ENCODE measurements at places on chromosomes 16 and 17.

DNA sequence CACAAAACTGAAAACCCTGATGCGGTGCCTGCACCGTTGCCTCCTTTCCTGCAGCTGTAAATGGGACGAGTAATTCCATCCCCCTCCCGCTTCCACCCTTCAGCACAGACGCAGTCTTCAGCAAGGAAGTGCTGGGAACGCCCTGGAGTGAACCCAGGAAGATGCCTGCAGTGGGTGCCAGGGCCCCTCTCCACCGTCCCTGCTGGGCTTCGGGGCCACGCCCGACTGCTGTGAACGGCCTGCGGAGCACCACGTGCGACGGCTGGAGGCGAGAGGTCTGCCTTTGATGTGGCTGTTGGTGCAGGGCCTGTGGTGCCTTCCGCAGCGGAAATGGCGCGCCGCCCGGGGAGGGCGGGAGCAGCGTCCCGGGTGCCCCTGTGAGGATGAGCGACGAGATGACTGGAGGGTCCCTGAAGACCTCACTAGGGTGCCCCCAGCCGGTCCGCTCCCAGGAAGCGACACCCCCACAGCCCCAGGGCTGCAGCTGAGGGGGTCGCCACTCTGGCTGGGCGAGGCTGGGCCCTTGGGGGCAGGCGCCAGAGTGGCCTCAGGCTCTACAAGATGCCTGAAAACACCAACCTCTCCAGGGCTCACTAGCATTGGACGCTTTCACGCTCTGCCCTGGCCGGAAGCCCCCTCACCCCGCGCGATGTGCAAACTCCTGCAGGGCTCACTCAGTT is 749 bp upstream of the MC1R start:
- H3K27me3 ChIP-seq, result no peaks in the 10 kb centered on the region
- DNase-seq, result peak; percentile 96
- peaks cover 52% of the 10 kb centered on the region for H3K4me1 ChIP-seq

- H3K4me3 ChIP-seq, result no peak within 1 kb of the TSS
- H3K4me1 ChIP-seq, result peaks cover 16% of the 10 kb centered on the region
- H3K27ac ChIP-seq, result no peak within 1 kb of the TSS
- H3K27me3 ChIP-seq, result no peaks in the 10 kb centered on the region
- no peak for DNase-seq
These were observed at the start of gene LCAT for GRCh38 chr16:67943619-67944504. LCAT (minus strand) TSS chr16:67944120; CDS start chr16:67944101, 19 bp downstream.

GRCh38 chr17:43515656-43516055 is 30.5 kb downstream of the ETV4 start:
- H3K36me3 ChIP-seq, result peaks cover 39% of the 10 kb centered on the region
- DNase-seq, result no peak
- H3K27ac ChIP-seq, result no peak overlapping the region
- H3K4me1 ChIP-seq, result no peaks in the 10 kb centered on the region

GRCh38 chr17:76036497-76037261 is 9.6 kb upstream of the EVPL start:
- no peak overlapping the region for H3K27ac ChIP-seq
- H3K36me3 ChIP-seq, result peaks cover 34% of the 10 kb centered on the region
- no peak overlapping the region for H3K4me3 ChIP-seq
- no peak for DNase-seq
- H3K27me3 ChIP-seq, result no peaks in the 10 kb centered on the region
- peaks cover 9% of the 10 kb centered on the region for H3K4me1 ChIP-seq

GRCh38 chr17:76063875-76064546 is 8.3 kb downstream of the SRP68 start:
- no peak for DNase-seq
- no peak overlapping the region for H3K27ac ChIP-seq
- H3K27me3 ChIP-seq, result no peaks in the 10 kb centered on the region
- no peak overlapping the region for H3K4me3 ChIP-seq

GRCh38 chr17:42126836-42127235 is 4.2 kb downstream of the HSPB9 start:
- H3K27ac ChIP-seq, result no peak overlapping the region
- no peak overlapping the region for H3K4me3 ChIP-seq
- H3K4me1 ChIP-seq, result no peaks in the 10 kb centered on the region
- H3K36me3 ChIP-seq, result peaks cover 29% of the 10 kb centered on the region
- DNase-seq, result no peak

DNA sequence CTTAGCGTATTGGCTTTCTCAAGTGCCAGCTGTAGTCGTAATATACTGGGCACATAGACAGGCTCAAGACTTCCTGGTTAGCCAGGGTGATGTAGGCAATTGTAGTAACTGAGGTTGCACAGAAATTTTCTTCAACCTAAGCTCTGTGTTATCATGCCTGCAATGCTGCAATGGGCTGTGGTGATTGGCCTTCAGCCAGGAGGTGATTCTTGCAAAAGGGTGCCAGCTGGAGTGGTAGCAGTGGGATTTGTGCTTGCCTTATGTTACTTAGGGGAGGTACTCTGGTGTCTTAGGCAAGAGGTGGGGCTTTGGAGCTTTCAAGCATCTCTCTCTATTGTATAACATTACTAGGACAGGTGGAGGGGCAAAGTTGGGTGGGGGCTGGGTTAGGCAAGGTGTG is 495.1 kb downstream of the CDH11 start:
- no peaks in the 10 kb centered on the region for H3K4me1 ChIP-seq
- no peak overlapping the region for H3K27ac ChIP-seq
- no peaks in the 10 kb centered on the region for H3K27me3 ChIP-seq
- H3K36me3 ChIP-seq, result no peaks in the 10 kb centered on the region
- no peak overlapping the region for H3K4me3 ChIP-seq
- no peak for DNase-seq

DNA sequence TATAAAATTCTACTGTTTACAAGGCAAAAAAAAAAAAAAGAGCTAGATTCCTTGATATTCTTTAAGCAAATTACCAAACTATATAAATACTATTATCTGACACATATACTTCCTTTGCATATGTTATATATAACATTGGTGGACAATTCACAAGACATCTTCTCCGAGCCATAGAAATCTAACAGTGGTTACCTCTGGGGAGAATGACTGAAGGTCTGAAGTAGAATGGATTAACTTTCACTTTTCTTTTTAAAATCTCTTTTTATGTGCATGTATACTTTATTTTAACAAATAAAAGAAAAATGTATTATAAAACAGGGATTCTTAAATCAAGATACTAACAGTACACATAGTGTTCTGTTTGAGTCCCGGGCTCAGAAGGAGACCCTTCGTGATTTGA is 131.0 kb downstream of the MRTFB start:
- no peak overlapping the region for H3K27ac ChIP-seq
- no peaks in the 10 kb centered on the region for H3K36me3 ChIP-seq
- 0 out of 2 replicates have a peak, but pooled peaks cover 2% of the 10 kb centered on the region for H3K4me1 ChIP-seq
- no peak for DNase-seq

GRCh38 chr17:75654176-75654575 is 12.8 kb downstream of the RECQL5 start:
- no peak overlapping the region for H3K27ac ChIP-seq
- H3K27me3 ChIP-seq, result no peaks in the 10 kb centered on the region
- H3K4me3 ChIP-seq, result no peak overlapping the region
- peaks cover 29% of the 10 kb centered on the region for H3K36me3 ChIP-seq
- DNase-seq, result no peak
- no peaks in the 10 kb centered on the region for H3K4me1 ChIP-seq

- no peak overlapping the region for H3K27ac ChIP-seq
- no peaks in the 10 kb centered on the region for H3K36me3 ChIP-seq
- H3K4me1 ChIP-seq, result peaks cover 9% of the 10 kb centered on the region
- H3K27me3 ChIP-seq, result no peaks in the 10 kb centered on the region
These were observed 3.3 kb downstream of the TSPOAP1 start for GRCh38 chr17:58325289-58325726.

DNA sequence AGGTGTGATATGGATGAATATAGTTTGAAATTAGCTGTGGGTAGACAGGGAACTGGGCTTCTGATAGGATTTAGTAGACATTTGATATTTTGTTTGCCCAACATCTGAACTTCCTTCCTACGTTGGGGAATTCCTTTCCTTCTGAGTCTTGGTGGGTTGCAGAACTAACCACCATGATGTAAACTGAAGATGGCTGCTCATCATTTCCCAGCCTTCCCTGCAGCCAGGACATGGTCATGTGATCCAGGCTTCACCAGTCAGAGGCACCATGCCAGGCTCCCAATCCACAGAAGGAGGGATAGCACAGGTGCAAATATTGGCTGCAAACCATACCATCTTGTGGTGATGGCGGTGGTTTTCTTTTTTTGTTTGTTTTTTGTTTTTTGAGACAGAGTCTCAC is 57.4 kb downstream of the EMP2 start:
- H3K4me1 ChIP-seq, result no peaks in the 10 kb centered on the region
- DNase-seq, result no peak
- no peaks in the 10 kb centered on the region for H3K27me3 ChIP-seq
- H3K36me3 ChIP-seq, result no peaks in the 10 kb centered on the region
- no peak overlapping the region for H3K27ac ChIP-seq
- no peak overlapping the region for H3K4me3 ChIP-seq

GRCh38 chr16:60945225-60945624 is 1091.0 kb downstream of the CDH8 start:
- no peaks in the 10 kb centered on the region for H3K27me3 ChIP-seq
- no peak for DNase-seq
- no peak overlapping the region for H3K4me3 ChIP-seq
- H3K36me3 ChIP-seq, result no peaks in the 10 kb centered on the region

GRCh38 chr17:35212668-35213067 is 18.5 kb upstream of the SLC35G3 start:
- no peak for DNase-seq
- no peaks in the 10 kb centered on the region for H3K4me1 ChIP-seq
- no peak overlapping the region for H3K4me3 ChIP-seq
- H3K27me3 ChIP-seq, result peaks cover 53% of the 10 kb centered on the region
- H3K36me3 ChIP-seq, result no peaks in the 10 kb centered on the region

DNA sequence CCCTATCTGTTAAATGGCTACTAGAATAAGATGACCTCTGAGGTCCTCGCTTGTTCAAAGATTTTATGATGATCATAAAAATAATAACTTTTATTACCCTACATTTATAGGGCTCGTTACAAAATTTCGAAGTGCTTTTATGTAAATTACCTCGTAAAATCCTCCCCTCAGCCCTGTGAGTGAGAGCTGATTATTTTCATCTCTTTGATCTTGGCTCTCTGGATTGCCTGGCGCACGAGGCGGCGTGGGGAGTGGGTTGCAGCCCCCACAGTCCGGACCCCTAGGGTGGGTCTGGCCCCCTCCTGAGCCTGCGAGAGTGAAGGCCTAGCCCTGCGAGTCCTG is 1.6 kb downstream of the SDK2 start:
- H3K27ac ChIP-seq, result no peak overlapping the region
- peaks cover 11% of the 10 kb centered on the region for H3K27me3 ChIP-seq
- no peaks in the 10 kb centered on the region for H3K36me3 ChIP-seq
- H3K4me3 ChIP-seq, result no peak overlapping the region

DNA sequence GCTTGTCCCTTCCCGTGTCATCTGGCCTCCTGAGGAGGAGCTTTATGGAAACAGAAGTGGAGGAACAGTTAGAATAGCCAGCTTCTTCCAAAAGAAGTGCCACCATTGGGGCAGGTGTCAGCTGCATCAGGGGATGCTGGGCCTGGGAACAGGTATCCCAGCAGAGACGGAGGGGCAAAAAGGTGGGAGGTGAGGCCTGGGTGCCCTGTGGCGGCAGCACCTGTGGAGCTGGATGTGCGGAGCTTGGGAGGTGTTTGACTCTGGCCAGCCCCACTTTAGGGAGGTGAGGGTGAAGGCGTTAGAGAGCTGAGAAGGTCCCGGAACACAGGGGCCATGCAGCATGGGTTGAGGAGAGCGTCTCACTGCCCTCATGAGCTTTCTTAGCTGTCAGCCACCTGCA is 5.2 kb downstream of the SMCR8 start:
- no peak overlapping the region for H3K4me3 ChIP-seq
- no peaks in the 10 kb centered on the region for H3K36me3 ChIP-seq
- no peaks in the 10 kb centered on the region for H3K27me3 ChIP-seq
- H3K27ac ChIP-seq, result no peak overlapping the region

DNA sequence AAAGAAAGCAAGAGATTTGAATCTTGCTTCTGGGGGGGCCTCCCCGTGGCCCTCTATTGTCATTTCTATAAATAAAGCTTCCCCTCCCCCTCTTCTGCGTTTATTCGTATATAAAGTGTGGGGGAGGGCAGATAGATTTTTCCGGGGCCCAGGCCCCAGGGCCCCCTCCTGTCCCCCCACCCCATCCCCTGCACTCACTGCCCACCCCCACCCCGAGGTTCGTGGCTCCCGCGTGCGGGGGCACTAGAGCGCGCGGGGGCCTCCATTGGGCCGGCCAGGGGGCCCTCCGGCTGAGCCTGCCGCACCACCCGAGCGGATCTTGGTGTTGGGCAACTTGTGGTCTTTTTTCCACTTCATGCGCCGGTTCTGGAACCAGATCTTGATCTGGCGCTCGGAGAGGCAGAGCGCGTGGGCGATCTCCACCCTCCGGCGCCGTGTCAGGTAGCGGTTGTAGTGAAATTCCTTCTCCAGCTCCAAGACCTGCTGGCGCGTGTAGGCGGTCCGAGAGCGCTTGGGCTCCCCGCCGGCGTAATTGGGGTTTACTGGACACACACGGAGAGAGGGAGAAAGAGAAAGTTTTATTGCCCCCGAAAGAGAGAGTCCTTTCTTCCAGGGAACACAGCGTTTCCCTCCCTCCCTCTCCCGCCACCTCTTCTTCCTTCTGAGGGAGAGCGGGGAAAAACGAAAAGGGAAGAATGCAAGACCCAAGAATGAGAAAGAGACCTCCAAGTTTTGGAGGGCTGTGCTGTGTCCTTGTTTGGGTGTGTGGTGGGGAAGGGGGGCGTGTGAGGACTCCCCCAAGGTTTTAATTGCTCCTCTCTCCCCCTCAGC is 1.5 kb downstream of the HOXB4 start:
- peaks cover 6% of the 10 kb centered on the region for H3K4me1 ChIP-seq
- DNase-seq, result no peak
- no peaks in the 10 kb centered on the region for H3K36me3 ChIP-seq
- H3K27me3 ChIP-seq, result no peaks in the 10 kb centered on the region
- peak overlapping the region; percentile 91 for H3K27ac ChIP-seq

DNA sequence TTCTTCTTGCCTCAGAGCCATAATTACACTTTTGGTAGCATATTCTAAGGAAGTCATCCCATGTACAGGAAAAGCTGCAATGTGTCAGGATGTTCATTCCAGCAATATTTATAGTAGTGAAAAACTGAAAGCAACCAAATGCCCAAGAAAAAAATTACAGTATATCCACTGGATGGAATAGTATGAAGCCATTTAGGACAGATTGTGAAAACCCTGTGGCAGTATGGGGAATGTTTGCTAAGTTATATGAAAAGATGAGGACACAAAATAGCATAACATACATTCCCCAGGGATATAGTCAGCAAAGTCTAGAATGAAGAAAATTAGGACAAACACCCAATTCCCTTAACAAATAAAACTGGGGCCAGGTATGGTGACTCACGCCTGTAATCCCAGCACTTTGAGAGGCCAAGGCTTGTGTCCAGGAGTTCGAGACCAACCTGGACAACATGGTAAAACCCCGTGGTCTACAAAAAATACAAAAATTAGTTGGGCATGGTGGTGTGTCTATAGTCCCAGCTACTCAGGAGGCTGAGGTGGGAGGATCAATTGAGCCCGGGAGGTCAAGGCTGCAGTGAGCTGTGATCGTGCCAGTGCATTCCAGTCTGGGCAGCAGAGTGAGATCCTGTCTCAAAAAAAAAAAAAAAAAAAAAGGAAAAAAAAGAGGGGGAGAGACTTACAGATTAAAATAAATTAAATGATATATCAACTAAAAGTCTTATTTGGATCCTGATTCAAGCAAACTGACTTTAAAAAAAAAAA is 2.3 kb downstream of the LRRC3C start:
- no peak for DNase-seq
- peak overlapping the region; percentile 87 for H3K27ac ChIP-seq
